ENCODE measurements at places on chromosomes 2 and 18.

DNA sequence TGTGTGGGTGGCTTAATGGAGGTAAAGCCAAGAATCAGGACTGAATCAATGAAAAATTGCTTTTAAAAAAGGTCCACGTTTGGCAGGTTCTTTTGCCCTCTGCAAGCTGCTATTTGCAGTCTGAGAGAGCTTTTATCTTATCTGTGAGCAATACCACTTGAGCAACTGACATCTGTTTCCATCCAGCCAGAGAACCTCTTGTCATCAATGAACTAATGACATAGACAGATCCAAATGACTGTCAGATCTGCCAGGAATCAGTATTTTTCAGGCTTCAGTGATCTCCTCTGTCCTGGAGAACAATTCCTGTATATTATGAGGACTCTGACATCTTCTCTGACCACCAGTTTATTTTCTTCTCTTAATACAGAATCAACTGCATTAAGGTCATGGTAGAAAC is 608.1 kb downstream of the LRP1B start:
- no peak for DNase-seq

DNA sequence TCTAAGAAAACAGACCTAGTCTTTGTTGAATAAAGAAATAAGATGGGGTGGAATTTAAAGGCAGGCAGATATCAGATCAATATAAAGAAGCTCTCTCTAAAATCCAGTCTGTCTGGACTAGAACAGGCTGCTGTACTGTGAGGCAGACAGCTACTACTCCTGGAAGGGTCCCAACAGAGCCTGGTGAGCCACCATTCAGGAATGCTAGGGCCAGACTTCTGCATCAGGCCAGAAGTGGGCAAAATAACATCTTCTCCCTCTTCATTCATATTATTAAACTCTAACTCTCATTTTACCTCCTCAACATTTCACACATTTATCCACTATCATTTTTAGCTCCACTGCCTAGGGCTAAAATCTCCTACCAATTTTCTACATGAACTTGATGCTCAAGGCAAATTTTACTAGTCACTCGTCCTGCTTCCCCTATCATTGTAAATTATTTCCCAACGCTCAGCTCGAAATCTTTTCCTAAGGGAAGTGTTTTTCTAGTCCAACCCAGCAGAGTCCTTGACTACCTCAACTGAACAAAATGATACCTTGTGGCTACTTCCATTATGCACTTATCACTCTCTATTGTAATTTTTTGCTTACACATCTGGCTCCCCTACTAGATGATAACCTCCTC is 45.2 kb upstream of the GLS start:
- DNase-seq, result peak; percentile 82

GRCh38 chr18:9049495-9049809 is 53.0 kb upstream of the NDUFV2 start:
- no peak for DNase-seq

GRCh38 chr2:215361211-215361875 is 49.5 kb downstream of the ATIC start:
- DNase-seq, result no peak

GRCh38 chr2:222804351-222804750 is 56.5 kb upstream of the ACSL3 start:
- no peak for DNase-seq

DNA sequence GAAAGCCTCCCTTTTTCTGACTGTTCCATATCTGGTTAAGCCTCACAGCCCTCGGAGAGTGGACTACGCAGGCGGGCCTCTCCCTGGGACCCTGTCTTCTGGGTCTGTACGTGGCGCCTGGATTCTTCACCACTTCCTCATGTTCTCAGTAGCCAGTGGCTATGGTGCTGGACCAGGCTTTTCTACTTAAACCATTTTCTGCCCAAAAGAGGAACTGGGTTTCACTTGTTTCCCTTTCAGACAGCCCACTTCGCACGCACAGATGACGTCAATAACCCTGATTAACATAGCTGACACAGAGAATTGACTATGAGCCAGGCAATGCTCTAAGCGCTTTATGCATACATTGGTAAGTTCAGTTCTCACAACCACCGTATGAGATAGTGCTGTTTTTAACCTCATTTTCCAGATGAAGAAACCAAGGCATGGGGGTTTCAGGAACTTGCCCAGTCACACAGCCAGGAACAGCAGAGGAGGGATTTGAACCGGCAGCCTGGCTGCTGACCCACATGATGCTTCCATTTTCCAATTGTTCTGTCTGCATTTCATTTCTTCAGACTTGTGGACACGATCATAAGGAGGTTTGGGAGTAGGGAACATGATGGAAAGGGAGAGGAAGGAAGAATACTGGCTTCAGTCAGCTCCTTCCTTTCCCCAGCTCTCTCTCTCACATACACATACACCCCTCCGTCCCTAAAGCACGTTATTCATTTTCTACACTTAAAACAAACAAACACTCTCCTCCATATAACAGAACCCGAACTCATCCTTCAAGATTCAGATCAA is 41.7 kb downstream of the MYOM1 start:
- no peak for DNase-seq

- DNase-seq, result no peak
Measured at GRCh38 chr18:53038608-53039007, 698.6 kb downstream of the DCC start.

- no peak for DNase-seq
Measured at GRCh38 chr2:105861200-105861599, 116.5 kb downstream of the NCK2 start.

- peak; percentile 68 for DNase-seq
Measured at GRCh38 chr2:29811378-29811777, 110.0 kb downstream of the ALK start.

GRCh38 chr2:23293063-23293462 is 91.9 kb upstream of the KLHL29 start:
- peak; percentile 39 for DNase-seq

- no peak for DNase-seq
Measured at GRCh38 chr2:23776021-23776420, 150.9 kb downstream of the ATAD2B start.

DNA sequence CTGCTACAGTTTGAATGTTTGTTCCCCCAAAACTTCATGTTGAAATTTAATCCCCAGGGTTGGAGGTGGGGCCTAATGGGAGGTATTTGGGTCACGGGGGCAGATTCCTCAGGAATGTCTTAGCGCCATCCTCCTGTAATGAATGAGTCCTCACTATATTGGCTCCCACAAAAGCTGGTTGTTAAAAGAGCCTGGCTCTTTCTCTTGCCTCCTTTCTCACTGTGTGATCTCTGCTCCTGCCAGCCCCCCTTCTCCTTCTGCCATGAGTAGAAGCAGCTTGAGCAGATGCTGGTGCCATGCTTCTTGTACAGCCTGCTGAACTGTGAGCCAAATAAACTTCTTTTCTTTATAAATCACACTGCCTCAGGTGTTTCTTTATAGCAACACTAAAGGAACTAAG is 721.0 kb upstream of the PKDCC start:
- no peak for DNase-seq

DNA sequence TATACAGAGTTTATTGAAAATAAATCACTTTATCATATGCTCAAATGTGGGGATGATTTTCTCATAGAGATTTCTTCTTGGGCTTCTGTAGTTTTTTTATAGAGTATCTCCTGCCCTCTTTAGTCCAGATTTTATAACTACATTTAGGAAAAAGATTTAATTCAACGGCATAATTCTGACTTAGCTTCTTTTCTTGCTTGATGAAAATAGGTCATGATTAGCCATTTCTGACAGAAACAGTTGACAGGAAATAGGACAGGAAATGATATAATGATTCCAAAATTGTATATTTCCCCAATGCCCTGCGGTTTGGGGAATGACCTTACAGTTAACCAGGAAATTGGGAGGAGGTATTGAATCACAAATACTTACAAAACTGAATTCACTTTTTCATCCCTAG is 1531.9 kb upstream of the ACVR2A start:
- DNase-seq, result no peak

DNA sequence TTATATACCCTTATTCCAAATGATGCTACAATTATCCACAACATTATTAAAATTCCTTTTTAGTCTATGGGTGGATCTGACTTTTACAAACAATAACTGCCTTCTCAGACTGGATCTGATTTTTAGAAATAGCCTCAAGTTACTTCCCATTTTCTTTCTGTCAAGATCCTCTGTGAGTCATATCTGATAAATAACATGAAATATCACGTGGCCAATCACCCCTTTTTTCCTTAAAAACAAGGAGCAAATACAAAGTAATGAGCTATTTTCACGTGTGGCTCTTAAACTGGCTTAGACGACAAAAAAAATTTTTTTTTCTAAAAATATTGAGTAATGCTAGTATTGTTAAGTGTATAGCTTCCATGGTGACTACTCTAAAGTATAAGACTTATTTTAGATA is 6.7 kb downstream of the PELI1 start:
- DNase-seq, result no peak

DNA sequence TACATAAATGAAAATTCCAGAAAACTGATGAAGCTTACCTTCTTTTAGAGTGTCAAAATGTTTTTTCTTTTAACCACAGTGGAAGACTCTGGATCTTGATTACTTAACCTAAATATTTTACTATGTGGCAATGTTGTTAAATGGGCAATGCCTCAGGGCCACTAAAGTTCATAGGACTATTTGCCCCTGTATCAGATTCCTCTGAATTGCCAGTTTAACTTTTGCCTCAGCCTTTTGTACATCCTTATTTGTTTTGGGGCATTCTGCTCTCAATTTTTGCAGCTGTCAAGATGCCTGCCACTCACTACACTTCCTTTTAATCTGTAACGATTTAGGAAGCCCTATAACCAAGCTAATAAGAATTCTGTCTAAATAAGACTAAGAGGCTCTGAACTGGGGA is 31.7 kb upstream of the SERTAD2 start:
- DNase-seq, result no peak

DNA sequence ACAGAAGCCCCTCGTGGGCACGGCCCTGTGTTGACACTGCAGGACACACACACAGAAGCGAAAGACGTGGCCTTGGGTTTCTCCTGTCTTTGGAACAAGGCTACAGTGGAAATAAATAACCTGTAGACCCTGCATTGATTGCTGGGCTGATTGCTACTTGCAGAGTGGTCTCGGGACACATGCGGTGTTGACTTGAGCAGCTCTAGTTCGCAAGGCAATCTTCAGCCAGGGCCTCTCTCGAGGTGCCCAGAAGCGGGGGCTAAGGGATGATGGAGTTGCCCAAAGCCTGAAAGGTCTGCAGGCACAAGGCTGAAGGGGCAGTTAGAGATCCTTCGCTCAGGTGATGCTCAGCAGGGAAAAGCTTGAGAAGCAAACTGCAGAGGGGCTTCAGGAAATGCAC is 180.3 kb downstream of the SEPTIN10 start:
- DNase-seq, result no peak

GRCh38 chr18:48167897-48168253 is 237.4 kb upstream of the SMAD2 start:
- DNase-seq, result no peak

GRCh38 chr18:58132595-58133261 is 88.7 kb downstream of the NEDD4L start:
- DNase-seq, result no peak

- no peak for DNase-seq
Measured at GRCh38 chr18:51953521-51953920, 386.5 kb upstream of the DCC start.

DNA sequence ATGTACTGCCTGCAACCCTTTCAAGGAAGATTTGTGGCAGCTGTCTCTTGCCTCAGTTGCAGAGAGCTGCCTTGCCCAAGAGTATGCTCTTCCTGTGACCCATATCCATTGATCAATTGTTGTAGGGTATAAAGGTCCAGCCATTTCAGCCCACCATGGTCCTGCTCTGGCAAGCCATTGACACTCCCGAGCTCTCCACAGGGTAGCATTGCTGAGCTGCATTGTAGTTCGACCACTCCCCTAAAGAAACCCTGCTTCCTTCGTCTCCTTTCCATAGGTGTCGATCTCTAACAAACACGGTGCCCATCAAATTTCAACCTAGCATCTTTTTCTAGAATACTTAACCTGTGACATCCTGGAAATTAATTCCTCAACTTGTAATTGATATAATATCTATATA is 104.9 kb upstream of the NDUFV2 start:
- no peak for DNase-seq

- DNase-seq, result no peak
Measured at GRCh38 chr18:46466234-46467160, 190.5 kb downstream of the LOXHD1 start.

DNA sequence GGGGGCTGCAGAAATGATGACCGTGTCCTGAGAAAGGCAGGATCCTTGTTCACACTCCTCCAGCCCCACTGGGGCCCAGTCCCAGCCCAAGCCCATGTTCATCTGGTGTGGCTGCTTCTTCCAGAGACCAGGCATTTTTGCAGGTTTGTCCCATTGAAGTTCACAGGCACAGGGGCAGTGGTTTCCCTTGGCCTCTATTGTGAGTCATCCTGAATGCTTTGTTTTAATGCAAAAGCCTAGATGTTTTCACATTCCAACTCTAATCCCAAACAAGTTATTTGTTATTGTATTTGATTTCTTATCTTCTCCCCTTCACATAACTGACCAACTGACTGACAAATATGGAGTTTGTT is 426.4 kb upstream of the ID2 start:
- DNase-seq, result no peak

- no peak for DNase-seq
Measured at GRCh38 chr18:59276047-59276446, 2.8 kb upstream of the RAX start.

- peak; percentile 35 for DNase-seq
Measured at GRCh38 chr2:45329045-45329677, 281.9 kb downstream of the SRBD1 start.

GRCh38 chr2:113795405-113795920 is 39.0 kb upstream of the SLC35F5 start:
- no peak for DNase-seq

DNA sequence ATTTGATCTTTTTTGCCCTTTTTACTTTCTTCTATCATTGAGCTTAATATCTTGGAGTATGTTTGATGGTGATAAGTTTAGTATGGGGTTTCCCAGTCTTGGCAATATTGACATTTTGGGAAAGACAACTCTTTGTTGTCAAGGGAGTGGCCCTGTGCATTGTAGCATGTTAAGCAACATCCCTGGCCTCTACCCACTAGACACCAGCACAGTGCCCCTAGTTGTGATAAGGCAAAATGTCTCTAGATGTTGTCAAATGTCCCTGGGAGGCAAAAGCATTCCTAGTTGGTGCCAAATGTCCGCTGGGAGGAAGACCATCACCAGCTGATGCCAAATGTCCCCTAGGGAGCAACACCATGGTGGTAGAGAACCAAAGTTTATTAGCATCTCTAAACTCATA is 28.2 kb downstream of the GULP1 start:
- no peak for DNase-seq

GRCh38 chr2:121888189-121888557 is 132.7 kb downstream of the TSN start:
- no peak for DNase-seq

- peak; percentile 72 for DNase-seq
Measured at GRCh38 chr18:12774982-12775381, 72.1 kb downstream of the PSMG2 start.

Data from urothelium cell line (cell line).